ENCODE measurements at places on chromosomes 3 and 15.

DNA sequence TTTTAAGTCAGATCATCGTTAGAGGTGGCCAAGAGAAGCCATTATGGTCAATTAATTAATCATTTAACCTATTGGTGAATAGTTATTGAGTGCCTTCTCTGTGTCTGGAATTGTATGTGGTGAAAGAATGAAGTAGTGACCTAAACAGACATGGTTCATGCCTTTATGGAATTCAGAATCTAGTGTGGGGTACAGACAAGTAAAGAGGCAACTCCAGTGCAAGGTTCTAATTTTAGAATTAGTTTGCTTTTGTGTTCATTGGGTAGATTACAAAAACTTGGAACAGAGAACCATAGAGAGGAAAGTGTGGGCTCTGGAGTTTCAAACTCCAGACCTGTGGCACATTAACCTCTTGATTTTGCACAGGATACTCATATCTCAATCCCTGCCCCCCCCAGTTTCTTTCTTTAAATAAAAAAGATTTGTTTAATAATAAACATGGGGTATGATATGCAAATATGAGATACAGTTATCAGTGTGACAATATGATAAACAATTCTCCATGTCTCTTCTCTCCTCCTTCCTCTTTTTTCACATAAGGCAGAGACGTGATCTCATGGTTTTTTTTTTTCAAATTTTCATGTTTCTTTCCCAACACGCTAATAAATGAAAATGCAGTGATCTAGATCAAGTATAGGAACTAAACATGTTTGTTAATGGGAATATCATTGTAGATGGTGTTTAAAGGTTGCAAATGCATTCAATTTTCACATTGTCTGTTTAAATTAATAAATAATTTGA lies 117.9 kb downstream of the MITF start:
- no peak for DNase-seq

DNA sequence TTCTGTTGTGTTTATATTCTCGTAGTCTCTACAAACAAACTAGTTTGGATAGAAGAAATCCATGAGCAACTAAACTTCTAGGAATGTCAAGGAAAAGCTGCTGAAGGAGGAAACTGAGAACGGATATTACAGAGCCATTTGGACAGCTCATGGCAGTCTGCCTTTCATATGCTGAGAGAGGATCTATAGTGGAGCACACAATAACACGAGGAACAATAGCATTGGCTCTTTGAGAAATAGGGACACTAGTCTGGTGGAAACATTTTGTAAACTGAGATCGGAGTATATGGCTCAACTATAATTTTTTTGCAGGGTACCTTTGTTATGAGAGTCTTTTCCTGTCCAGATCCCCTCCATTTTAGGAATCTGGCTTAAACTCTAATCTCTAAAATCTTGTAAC lies 200.5 kb downstream of the CLSTN2 start:
- no peak for DNase-seq

- DNase-seq, result no peak
Observed at GRCh38 chr15:98802187-98802586, 153.8 kb downstream of the IGF1R start.

DNA sequence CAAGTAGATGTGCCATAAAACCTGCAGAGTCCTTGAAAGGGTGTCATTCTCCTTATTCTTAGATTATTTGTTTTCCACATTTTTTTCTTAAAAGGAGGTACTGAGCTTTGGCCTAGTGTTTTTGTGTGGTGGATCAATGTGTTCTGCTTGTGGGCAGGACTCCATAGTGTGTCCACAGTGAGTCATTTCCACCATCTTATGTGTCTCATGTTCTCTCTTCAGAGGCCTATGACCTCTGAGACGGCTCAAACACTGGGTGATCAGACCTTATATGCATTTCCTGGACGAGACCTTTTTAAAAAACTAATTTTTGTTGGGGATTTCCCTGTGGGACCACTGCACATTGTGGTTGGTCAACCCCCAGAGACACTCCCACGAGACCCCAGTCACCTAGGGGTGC lies 93.4 kb downstream of the CHCHD4 start:
- no peak for DNase-seq

DNA sequence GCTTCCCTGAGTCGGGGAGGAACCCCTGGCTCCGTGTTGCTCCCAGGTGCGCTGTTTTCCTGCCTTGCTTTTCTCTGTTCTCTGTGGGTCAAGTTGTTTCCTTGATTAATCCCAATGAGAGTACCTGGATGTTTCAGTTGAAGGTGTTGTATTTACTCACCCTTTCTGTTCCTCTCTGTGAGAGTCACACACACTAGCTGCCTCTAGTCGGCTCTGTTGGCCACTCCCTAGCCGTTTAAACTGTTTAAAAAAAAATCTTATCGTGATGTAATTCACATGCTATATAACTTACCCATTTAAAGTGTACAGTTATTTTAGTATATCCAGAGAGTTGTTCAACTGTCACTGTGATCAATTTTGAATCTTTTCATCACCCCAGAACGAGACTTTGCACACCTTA lies 74.0 kb downstream of the AKAP13 start:
- DNase-seq, result no peak

- DNase-seq, result no peak
Observed at GRCh38 chr3:126257984-126258383, 77.6 kb upstream of the ALDH1L1 start.

DNA sequence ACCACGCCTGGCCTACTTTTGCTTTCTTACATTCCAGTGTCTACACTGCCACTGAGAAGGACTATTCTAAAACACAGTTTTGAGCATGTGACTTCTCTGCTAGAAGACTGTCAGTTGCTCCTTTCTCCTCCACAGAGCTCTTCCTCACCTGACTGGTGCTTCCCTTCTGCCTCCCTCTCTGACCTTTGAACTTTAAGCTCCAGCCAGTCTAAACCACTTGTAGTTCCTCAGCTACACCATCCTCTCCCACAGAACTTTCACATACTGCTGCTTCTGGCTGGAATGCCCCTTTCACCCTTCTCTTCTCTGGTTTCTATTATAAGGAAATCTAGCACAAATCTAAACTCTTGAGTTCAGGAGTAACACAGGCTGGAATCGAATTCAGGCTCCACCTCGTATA lies 9.1 kb downstream of the NCEH1 start:
- DNase-seq, result no peak

GRCh38 chr3:103083848-103084631 lies 649.2 kb downstream of the ZPLD1 start:
- DNase-seq, result no peak

DNA sequence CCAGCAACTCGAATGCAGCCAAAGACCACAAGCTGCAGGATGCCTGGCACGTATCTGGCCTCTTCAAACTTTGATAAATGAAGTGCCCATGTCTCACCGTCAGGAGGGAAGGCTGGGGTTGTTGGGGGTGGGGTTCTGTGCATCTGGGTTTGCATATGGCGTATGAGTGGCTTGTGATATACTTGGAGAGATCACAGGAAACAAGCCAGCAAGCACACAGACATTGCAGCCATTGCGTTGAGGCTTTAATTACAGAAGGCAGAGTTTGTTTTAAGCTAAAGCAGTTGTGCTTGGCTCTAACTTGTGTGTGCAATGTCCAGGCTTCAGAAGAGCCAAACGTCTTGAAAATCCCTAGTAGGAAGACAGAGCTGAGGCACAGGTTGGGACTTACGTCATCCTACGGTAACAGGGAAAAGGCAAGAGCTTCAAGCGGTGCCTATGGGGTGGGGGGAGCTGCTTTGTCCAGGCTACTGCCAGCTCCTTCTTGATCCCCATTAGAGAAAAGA lies 109.2 kb downstream of the ASB7 start:
- no peak for DNase-seq

DNA sequence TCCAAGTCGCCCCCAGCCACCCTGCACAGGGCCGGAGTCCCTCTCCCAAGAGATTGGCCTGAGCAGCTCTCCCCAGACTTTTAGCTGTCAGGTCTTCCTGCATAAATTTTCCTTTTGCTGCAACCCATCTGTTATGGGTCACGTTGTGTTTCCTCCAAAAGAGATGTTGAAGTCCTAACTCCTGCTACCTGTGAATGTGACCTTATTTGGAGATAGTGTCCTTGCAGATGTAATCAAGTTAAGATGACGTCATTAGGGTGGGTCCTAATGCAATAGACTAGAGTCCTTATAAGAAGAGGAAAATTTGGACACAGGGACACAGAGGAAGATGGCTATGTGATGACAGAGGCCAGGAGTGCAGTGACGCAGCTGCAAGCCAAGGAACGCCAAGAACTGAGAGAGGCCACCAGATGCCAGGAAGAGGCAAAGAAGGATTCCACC lies 13.2 kb upstream of the SLC6A6 start:
- peak; percentile 41 for DNase-seq

GRCh38 chr15:33243869-33244268 lies 49.4 kb upstream of the FMN1 start:
- DNase-seq, result peak; percentile 50

GRCh38 chr15:63530752-63531299 lies 26.4 kb downstream of the USP3 start:
- no peak for DNase-seq

GRCh38 chr3:191492601-191493000 lies 31.6 kb downstream of the PYDC2 start:
- DNase-seq, result no peak

DNA sequence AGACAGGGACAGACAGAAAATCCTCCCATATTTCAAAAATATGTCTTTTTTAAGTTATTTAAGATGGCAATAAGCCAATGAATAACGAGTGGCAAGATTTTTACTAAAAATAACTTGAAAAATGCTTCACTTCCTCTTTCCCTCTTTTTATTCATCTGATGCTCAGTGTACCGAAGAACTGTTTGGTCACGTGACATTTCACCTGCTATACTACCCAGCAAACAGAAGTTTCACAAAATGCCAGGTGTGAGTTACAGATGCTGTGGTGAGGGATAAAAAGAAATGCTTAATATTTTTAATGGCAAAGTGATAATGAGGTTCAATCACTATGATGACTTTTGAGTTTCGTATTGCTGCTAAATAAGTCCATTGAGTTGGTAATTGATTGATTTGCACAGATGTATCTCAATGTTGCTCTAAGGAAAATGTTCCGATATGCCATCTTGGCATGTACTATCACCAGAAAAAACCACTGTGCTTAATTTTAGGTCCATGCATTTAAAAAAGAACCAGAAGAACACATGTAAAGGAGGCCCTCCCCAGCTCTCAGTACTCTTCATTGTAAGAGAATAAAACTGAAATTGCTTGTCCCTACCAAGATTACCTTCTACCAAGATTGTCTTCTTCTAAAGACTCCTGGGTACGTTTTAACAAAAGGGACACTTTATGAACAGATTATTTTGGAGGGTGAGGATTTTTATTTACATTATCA lies 26.0 kb upstream of the SEC62 start:
- no peak for DNase-seq

DNA sequence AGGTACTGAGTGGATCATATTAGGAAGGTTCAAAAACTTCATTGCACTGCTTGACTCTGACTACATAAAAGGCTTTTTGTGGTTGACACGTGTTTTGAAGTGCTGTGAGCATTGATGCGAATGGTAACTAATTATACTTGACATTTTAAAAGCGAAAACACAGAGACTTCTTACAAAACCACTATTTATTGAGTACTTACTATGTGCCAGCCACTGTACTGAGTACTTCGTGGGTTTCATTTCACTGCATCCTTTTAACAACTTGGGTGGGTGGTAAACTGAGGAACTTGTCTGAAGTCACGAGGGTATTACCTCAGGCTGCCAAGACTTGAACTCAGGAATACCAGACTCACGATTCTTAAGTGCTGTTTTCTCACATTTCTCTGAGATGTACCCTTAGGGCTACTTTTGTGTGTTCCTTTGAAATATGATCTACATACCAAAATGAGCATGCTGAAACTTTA lies 45.3 kb upstream of the PPP4R2 start:
- no peak for DNase-seq

DNA sequence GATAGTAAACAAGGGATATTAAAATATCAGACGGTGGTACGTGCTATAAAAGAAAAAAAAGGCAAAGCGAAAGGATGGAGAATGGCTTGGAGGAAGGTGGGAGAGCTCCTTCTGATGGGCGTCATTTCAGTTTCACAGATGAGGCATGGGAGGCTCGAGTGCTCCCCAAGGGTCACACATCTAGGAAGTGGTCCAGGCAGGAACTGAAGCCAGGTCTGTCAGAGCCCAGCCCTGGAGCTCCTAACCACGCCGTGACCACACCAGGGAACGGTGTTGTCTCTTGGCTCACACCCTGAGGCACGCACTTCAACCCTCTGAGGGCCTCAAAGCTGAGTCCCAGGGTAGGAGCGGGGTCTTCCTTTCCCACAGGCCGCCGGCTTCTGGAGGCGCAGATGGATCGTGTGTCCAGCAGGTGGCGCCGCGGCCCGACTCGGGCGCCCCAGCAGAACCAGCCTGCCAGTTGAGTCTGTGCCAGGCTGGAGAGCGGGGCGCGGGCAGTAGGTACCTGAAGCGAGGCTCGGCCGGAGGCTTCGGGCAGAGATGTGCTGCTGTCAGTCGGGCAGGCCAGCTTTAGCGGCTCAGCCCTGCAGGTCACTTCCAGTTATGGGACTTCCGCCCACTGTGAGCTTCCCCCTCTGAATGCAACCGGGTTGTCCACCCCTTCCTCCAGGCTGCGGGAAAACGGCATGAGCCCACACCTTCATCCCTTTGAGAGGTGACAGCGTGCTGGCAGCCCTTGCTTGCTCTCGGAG lies 68.1 kb downstream of the SLC6A1 start:
- peak; percentile 57 for DNase-seq

- DNase-seq, result no peak
Observed at GRCh38 chr3:43223670-43224364, 62.5 kb upstream of the SNRK start.

DNA sequence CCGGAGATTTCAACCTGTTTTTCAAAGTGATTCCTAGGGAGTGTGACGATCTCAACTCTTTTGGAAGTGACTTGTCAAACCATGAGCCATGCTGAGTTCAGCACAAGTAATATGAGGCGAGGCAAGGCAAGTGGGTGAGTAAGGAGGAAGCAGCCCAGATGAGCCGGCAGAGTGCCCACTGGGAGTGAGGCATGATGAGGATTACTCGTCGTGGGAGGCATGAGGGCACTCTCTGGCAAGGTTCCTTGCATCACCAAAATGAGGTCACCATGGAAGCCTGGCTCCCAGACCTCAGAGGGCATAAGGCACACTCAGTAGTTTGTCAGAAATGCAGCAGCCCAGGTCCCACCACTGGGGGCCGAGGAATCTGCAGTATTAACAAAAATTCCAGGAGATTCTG lies 636.1 kb downstream of the MAGI1 start:
- peak; percentile 89 for DNase-seq

Data from fibroblast of skin of scalp (primary cell).